GM20000 (cell line): ENCODE measurements at places on chromosomes 2 and 18.

GRCh38 chr2:223007531-223007930 lies 44.5 kb upstream of the KCNE4 start:
- DNase-seq, result no peak

- DNase-seq, result no peak
Observed at GRCh38 chr18:45054636-45055035, 373.9 kb downstream of the SETBP1 start.

DNA sequence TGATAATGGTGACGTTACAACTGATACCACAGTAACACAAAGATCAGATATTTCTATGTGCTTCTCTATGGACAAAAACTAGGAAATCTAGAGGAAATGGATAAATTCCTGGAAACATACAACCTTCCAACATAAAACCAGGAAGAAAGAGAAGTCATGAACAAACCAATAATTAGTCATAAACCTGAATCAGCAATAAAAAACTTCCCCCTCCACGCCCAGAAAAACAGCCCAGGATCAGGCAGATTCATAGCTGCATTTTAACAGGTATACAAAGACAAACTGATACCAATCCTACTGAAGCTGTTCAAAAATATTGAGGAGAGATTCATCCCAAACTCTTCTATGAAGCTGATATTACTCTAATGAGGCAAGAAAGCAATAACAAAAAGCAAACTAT lies 1535.2 kb upstream of the LRRTM1 start:
- no peak for DNase-seq

GRCh38 chr18:22345718-22346117 lies 72.0 kb downstream of the CTAGE1 start:
- DNase-seq, result no peak

GRCh38 chr2:201969938-201970785 lies 63.5 kb upstream of the FZD7 start:
- no peak for DNase-seq

GRCh38 chr2:126893606-126894005 lies 5.1 kb upstream of the TEX51 start:
- no peak for DNase-seq

GRCh38 chr18:8366656-8367055 lies 242.6 kb upstream of the RAB12 start:
- DNase-seq, result no peak

GRCh38 chr2:239462671-239463506 lies 62.1 kb upstream of the HDAC4 start:
- no peak for DNase-seq

DNA sequence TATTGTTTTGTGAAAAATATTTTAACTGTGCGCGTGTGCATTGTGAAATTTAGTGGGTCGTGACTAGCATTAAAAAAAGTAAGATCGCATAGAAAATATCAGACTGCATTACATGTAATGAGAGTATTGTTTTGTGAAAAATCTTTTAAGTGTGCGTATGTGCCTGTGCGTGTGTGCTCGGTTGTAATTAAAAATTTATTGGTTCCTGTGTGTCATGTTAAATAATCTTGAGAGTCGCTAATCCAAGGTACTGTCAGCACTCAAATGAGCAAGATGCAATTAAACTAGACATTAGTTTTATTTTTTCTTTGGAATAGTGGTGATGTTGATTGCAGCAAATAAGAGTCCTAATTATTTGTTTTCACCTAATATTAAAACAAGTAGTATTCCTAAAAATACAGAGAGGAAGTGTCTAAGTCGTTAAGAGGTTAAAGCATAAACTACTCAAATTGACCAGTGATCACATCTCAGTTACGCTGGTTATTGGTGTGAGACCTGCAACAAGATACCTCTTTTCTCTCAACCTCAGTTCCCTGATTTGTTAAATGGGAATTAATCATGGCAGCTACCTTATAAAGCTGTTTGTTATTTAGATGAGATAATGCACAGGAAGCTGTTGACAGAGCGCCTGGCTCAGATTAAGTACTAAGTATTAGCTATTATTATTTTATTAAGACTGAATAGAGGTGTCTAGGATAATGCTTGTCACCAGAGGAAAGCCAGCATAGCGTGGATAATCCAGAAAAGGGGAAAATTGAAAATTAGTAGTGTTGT lies 1.9 kb downstream of the ZDBF2 start:
- no peak for DNase-seq

DNA sequence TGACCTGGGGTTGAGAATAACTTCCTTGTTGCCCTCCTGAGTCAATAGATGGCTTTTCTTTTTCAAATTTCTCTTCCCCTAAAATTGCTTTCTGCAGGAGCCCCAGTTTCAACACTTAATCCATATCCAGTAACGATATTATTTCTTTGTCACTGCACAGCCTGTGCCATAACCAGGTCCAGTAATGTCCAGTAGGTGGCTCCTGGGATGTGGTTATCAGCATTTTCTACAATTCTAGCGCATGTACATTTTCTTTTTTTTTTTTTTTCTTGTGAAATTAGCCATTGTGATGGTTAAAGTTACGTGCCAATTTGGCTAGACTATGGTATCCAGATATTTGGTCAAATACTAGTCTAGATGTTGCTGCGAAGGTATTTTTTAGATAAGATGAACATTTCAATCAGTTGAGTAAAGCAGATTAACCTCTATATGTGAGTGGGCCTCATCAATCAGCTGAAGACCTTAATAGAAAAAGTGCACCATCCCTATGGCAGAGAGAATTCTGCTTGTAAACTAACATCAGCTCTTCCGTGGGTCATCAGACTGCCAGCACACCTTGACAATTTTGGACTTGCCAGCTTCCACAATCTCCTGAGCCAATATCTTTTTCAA lies 72.9 kb upstream of the SCG2 start:
- DNase-seq, result no peak

DNA sequence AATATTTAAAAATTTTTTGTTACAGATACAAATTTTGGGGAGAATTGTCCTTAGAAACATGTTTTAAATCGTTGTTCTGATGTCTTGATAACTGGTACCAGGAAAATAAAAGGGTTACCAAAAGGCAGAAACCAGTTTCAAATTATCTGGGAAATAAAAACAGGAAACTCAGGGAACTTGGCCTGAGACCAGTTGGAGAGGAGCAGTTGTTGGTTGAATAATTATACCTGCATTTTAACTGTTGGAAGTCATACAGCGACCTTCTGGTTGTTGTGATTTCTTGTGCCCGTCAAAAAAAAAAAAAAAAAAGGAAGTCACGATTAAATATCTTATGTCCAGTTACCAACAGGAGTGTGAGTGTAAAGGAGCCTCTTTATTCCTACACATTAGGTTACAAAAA lies 51.8 kb downstream of the CRIM1 start:
- DNase-seq, result no peak

- no peak for DNase-seq
Observed at GRCh38 chr2:1601471-1602277, 142.6 kb downstream of the PXDN start.

GRCh38 chr2:112849956-112850355 lies 13.4 kb upstream of the IL1B start:
- no peak for DNase-seq

GRCh38 chr2:43853141-43854081 lies 14.6 kb downstream of the ABCG8 start:
- no peak for DNase-seq

DNA sequence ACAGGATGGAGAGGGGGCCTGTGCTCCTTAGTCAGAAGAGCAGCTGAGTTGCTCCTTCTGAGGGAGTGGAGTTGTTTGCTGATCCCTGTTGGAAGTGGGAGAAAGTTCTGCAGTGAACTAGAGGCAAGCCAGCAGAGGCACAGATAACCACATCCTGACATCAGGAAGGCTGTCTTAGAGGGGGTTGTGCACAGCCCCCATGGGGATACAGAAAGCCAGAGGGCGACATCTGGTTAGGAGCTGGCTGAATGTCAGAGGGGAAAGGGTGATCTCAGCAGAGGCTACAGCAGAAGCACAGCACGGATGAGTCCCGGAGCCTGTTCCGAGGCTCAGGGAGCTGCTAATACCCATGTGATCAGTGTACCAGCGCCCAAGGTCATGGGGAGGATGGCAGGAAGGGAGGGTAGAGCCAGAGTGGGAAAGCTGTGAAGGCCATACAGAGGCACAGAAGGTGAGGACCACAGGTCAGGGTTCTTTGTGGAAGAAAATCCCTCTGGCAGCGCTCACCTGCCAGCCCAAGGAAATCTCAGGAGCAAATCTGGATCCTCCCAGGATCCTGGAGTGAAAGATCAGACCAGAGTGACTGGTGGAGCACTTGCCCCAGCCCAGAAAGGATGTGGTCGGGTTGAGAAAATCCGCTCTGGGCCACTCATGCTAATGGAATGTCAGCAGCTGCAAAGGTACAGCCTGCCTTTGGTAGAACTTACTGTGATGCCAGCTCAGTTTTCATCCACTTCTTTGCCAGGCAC lies 111.8 kb downstream of the STPG4 start:
- DNase-seq, result no peak

GRCh38 chr2:156445296-156446220 lies 9.4 kb downstream of the GPD2 start:
- DNase-seq, result no peak

GRCh38 chr2:113005030-113005509 lies at the start of gene IL36A:
IL36A (plus strand) TSS chr2:113005459; CDS start chr2:113005872, 413 bp downstream.
- DNase-seq, result no peak

DNA sequence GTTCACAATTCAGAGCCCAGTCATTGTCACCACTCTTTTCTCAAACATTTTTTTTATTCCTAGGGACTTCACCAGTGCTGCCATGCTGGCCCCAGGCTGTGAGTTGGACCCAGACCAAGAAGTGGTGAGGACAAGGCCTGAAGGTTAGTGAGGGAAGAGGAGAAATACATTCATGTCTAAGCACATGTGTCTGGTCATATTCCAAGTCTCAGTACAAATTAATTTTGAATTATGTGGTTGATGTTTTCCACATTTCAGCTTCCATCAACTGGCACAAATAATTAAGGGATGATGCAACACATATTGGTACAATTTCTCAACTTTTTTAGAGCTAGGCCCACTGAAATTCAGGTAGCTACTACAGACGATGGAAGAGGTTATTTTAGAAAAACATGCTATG lies 106.6 kb upstream of the UPP2 start:
- DNase-seq, result no peak

- DNase-seq, result no peak
Observed at GRCh38 chr18:48649231-48649630, 110.4 kb downstream of the CTIF start.

- DNase-seq, result no peak
Observed at GRCh38 chr2:211469664-211470059, 913.3 kb downstream of the CPS1 start.

DNA sequence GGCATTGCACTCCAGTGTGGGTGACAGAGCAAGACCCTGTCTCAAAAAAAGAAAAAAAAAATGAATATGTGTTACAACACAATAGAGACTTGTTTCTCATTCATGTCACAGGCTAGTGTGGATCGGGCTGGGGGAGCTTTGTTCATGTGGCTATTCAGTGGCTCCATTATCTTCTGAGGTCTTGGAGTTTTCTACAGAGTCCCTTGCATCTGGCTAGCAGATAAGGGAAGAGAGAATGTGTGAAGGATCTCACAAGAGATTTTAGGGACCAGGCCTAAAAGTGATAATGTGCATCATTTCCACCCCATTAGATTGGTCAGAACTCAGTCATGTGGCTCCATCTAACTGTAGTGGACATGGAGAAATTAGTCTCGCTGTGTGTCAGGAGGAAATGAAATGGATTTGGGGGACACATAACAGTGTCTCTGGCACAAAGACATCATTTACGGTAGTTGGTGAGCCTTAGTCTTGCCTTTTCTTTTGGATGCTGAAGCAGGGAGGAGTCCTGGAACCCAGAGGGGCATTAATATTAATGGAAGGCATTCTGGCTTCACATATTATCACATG lies 32.4 kb upstream of the CASP10 start:
- no peak for DNase-seq

DNA sequence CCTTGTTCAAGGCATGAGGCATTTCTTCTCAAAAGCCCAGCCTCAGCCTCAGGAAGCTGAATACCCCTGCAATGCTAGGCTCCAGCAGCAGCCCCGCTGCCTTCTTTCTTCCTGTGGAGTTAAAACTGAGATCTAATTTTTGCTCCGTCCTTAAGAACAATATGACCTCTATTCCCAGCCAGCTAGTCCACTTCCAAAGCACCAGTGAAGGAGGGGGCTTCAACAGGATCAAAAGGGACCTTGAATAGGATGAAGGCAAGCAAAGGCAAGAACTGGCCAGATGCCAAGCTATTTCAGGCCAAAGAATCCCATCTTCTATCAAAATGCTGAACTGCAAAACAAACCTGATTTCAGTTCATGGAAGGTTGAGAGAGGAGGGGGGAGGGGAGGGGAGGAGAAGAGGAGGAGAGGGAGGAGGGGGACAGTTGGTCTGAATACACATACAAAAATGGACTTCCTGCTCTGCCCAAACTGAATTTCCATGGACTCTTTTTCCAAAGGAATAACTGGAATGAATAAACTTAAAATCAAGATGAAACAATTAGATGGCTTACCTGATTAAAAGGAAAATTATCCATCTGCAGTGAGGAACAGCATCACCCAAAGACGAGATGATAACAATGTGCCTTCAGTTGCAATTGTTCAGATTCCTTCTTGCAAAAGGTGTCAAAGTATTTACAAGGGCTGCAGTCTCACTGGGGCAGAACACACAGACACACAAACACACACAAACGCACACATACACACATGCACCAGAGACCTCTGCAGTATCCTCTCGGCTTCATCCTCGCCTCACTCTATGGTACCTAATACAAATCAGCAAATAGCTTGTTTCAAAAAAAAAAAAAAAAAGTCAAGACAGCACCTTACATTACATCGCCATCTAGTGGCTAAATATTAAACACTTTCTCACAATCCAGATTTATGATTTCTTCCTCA lies at the start of gene SCN1A:
Gene SCN1A, minus strand, starts transcription at position 804 of the 939 bp plus-strand sequence. CDS start 54,399 bp downstream, outside the sequence.
- peak; percentile 25 for DNase-seq

- peak; percentile 68 for DNase-seq
Observed at GRCh38 chr2:230219419-230220331, at the start of gene SP110. SP110 (minus strand) TSS chr2:230219984; CDS start chr2:230216927, 3,057 bp downstream.

GRCh38 chr18:24265502-24266064 lies 126.7 kb downstream of the CABYR start:
- DNase-seq, result no peak

DNA sequence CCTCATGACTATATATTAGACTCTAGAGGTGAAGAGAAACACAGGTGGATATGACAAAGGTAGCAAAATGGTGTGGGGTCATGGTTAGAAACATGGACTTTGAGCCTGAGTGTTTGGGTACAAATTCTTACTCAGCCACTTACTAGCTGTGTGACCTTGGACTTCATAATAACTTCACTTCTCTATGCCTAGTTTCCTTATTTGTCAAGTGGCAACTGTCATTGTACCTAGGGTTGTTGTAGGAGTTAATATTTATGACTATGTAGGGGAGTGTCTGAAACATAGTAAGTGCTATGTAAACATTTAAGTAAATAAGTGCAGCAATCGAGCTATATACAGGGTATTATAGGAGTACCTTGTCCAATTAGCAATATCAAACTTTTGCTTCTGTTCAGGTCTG lies 49.7 kb upstream of the RAPH1 start:
- no peak for DNase-seq

GRCh38 chr2:80719607-80720006 lies 415.1 kb upstream of the LRRTM1 start:
- DNase-seq, result no peak

DNA sequence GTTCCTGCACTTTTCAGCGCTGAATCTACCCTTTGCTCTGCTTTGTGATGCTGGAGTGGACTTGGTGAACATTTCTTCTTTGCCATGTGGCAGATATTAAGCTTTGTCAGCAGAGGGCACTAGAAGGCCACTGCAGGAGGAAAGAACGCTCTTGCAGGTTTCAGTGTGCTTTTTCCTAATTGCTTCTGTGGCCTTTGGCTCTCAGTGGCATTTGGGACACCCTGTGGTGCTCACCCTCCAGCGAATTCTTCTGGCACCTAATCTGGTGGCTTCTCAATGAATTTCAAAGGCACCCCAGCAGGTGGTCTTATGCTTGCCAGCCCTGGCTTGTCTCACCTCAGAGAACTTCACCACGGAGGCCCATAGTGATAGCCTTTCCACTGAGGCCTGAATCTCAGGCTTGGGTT lies 146.7 kb downstream of the MYO3B start:
- DNase-seq, result peak; percentile 41
